ENCODE measurements at places on chromosomes 7 and 10.

GRCh38 chr10:127585519-127586023, 36.5 kb downstream of the NPS start:
- no peak for DNase-seq

GRCh38 chr10:95831515-95831914, 75.6 kb downstream of the ENTPD1 start:
- no peak for DNase-seq

GRCh38 chr7:39700932-39701331, 77.6 kb downstream of the RALA start:
- peak; percentile 81 for DNase-seq

DNA sequence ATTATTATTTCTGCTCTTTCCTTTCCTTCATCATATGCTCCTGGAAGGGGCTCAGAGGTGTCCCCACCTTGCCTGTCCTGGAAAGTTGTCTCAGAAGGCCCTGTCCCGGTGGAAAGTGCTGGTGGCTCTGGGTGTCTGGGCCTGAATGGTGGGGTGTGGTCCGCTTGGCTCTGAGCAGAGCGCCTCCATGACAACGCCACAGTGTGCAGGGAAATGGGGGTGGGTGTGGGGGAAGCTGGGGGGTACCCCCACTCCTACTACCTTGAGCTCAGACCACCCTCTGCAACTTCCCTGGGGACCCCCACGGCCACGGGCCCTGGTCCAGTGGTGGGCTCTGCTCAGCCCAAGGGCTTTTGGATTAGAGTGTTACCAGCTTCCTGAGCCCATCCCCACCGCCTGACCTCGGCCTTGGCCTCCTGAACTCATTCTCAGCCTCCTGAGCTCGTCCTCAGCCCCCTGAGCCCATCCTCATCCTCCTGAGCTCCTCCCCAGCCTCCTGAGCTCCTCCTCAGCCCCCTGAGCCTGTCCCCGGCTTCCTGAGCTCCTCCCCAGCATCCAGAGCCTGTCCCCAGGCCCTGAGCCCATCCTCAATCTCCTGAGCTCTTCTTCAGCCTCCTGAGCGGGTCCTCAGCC, 106.4 kb upstream of the FAM20C start:
- DNase-seq: peak; percentile 66

DNA sequence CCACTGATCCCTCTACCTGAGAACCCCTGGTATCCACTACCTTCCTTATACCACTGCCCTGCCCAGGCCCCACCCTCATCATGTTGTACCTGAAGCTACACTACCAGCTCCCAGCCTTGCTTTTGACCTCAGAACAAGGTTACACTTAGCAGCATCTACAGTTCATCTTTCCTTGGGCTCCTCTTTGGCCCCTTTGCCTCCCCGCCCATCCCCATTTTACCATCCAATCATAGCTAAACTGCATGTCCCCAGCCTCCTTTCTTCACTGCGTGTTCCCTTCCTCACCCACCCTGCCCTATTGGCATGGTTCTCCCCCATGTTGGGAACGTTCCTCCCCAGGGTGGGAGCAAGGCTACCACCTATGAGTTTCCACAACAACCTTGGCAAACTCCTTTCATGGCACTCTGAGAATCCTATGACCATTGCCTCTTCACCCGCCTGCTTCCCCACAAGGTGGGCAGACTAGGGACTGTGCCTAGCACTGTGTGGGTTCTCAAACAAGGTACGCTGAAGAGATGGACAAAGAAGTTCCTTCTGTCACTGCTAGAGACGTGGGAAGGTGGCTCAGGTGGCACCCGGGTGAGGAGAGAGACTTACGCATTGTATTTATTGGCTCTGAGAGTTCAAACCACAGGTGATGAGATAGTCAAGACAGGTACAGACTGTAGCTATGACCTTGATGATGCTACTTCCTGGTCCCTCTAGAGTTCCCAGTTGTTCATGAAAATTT, 66.9 kb upstream of the ADAM12 start:
- DNase-seq: no peak

- no peak for DNase-seq
These were observed 458.1 kb downstream of the HTR7 start for GRCh38 chr10:90399782-90400181.

GRCh38 chr10:43682956-43683355, 34.3 kb upstream of the ZNF32 start:
- no peak for DNase-seq

- DNase-seq: no peak
These were observed 345.0 kb downstream of the REEP3 start for GRCh38 chr10:63866075-63866746.

DNA sequence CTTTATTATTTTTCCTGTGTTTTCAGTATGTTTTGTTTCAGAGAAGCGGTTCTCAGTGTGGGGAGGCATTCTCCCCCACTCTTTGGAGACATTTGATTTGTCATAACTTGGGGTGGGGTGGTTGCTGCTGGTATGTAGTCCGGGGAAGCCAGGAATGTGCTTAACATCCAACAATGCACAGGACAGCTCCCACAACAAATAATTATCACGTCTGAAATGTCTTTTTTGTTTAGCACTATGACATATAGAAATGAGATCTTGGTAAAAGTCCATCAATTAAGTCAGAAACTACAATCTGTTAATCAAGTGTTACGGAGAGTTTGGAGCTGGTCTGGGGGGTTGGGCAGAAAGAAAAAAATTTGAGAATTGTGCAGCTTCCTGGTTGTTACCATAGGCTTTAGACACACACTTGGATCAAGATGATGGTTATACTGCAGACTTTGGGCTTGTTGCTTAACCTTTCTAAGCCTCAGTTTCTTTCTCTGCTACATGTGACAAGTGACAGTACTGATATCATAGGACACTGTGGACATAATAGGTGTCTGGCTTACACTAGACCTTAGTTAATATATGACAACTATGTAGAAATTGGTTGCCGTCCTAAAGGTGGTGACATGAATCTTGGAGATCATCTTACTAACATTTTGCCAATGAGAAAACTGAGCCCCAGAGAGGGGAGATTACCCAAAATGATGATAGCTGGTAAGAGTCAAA, 113.7 kb downstream of the LRMDA start:
- DNase-seq: no peak

DNA sequence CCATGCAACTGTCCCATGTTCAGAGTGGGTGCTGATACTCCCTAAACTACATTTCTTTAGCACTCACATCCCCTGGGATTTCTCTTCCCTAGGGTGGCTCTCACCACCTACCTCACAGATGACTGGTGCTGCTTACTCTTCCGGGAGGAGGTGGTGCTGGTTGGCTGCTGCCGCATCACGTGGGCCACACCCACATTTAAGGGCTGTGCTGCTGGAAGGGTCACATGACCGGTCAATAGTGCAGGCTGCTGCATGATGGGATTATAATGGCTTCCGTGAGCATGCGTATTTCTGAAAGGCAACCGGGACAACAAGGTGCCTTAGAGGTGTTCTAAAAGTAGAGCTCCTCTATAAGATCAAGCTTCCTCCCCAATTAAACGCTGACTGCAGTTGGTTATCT, 76.8 kb downstream of the CLEC2L start:
- DNase-seq: no peak

- no peak for DNase-seq
These were observed 437.8 kb downstream of the PLXDC2 start for GRCh38 chr10:20254078-20254477.

DNA sequence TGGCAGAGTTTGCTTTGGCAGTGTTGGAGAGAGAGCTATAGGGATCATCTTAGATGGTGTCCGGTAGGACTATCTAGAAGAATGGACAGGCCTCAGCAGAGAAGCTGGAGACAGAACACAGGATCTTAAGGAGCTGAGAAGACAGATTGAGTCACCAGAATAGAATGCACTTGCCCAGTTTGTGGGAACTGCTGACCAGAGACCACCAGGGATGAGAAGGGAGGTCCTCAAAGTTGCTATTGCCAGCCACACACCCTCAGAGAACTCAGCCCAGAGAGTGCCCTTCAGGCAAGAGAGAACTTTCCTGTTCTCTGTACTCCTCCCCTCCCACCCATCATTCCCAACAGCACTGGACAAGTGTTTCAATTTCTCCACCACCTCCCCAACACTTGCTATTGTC, 25.3 kb upstream of the GALNT11 start:
- DNase-seq: no peak

DNA sequence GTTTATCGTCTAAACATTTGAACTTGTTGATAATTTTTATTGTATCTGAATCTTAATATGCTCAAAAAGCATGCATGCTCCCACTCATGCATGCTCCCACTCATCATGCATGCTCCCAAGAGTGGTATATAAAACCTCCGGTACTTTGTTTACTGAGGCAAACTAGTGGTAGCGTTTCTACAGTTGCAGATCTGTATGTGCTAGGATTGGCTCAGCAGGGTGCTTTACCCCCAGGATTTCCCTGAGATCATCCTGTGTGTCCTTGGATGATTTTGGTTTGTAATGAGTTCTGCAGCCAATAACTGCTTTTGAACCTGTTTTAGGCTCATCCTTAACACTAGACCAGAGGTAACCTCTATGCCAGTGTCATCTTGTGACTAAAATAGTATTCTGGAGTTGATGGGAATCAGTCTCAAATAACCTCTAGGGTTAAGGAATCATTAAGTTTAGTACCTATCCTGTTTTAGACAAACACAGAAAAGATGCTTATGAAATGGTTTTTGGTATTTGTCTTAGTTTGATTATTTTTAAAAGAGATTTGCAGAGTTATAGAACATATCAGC, 40.4 kb downstream of the PHTF2 start:
- DNase-seq: no peak
